Stimulated activated CD4-positive, alpha-beta T cell treated with anti-CD3 and anti-CD28 coated beads, Interleukin-12 subunit alpha, Interleukin-12 subunit beta, amount 100 ng/mL, for 48 hours (primary cell): ENCODE measurements at places on chromosomes 3 and 15.

GRCh38 chr3:10983219-10983916, 9.2 kb upstream of the SLC6A1 start:
- peak; percentile 41 for DNase-seq

- no peak for DNase-seq
Observed at GRCh38 chr3:132625613-132626012, 28.5 kb downstream of the ACKR4 start.

- no peak for DNase-seq
Observed at GRCh38 chr15:89672221-89673164, 6.7 kb downstream of the PLIN1 start.

DNA sequence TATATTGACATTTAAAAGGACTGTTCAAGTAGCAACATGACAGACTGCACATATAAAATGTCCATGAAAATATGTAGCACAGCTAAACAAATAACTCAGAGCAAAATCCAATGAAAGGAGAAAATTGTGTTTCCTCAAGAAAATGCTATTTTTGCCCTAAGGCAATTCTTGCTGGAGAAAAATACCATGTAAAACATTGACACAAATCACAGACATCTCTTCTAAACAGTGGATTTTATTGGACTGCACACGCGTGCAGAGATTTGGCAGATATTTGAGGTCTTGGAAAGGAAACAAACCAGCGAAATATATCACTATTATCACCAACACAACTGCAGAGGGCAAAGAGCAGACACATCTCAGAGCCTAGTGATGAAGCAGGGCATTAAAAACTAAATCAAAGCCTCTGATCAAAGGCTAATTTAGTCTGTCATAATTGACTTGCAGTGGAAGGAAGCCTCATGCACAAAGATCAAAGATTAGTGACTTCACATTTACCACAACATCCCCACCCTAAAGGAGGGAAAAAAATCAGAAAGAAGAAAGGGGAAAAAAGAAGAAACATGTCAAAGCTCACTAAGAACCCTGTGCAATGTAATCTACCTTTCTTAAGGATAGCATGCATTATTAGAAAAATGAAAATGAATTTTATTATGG, 52.4 kb downstream of the CHL1 start:
- no peak for DNase-seq

DNA sequence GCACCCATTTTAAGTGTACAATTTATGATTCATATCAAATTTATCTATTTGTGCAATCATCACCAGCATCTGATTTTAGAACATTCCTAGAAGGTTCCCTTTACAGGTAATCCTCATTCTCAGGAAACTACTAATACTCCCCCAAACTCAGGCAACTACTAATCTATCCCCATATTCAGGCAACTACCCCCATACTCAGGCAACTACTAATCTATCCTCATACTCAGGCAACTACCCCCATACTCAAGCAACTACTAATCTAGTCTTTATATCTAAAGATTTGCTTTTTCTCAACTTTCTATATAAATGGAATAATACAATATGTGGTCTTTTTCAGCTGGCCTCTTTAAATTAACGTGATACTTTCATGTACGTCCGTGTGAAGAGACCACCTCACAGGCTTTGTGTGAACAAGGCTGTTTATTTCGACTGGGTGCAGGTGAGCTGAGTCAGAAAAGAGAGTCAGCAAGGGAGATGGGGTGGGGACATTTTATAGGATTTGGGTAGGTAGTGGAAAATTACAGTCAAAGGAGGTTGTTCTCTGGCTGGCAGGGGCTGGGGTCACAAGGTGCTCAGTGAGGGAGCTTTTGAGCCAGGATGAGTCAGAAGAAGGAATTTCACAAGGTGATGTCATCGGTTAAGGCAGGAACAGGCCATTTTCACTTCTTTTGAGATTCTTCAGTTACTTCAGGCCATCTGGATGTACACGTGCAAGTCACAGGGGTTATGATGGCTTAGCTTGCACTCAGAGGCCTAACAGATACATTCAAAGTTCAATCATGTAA, 1444.5 kb upstream of the CADM2 start:
- DNase-seq, result no peak

DNA sequence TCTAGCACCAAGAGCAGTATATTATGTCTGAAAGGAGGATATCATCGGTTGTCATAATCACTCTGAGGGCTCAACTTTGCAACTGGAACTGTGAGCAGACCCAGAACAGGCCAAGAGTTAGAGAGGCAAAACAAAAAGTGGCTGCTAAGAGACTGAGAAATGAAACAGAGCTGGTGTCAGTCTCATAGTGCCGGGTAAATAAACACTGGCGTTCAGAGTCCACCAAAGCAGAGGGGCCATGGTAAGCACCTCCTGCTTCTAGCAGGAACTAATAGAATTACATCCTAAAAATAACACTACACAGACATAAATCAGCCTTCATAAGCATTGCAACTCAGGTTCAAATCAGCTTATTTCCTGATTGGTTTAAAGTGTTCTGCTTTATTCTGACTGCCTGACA, 10.3 kb upstream of the IL12A start:
- no peak for DNase-seq

DNA sequence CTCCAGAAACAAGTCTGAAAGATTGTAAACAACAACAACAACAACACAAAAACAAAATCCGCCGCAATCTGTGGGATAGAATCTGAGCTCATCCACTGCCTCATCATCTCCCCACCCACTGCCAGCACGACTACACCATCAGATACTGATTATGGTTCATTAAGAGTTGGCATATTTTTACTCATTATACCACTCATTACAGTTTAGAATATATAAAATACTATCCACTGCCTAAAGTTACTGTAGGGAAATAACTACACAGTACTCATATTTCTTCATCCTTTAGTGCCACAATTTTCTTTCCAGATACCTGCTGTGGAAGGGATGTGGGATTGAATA, 152.5 kb upstream of the PEX5L start:
- no peak for DNase-seq

DNA sequence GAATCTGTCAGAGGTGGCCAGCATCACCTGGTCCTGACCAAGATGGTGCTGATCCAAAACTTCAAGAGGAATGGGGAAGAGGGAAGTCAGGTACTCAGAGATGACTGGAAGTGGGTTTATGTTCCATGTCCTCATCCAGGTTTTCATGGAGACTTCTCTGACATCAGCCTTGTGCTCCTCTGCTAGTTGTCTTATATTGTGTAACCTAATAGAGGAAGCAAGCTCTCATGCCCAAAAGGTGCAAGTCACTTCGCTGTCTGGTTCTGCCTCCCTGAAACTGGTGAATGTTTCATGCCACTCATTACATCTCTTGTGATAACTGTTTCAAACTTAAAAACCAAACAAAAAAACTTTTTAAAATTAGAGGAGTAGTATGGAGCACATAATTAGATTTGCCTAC, 127.2 kb upstream of the MANF start:
- no peak for DNase-seq

- DNase-seq, result no peak
Observed at GRCh38 chr15:42130246-42130986, 26.0 kb downstream of the PLA2G4F start.

- DNase-seq, result no peak
Observed at GRCh38 chr3:182618085-182618732, 175.1 kb upstream of the ATP11B start.

DNA sequence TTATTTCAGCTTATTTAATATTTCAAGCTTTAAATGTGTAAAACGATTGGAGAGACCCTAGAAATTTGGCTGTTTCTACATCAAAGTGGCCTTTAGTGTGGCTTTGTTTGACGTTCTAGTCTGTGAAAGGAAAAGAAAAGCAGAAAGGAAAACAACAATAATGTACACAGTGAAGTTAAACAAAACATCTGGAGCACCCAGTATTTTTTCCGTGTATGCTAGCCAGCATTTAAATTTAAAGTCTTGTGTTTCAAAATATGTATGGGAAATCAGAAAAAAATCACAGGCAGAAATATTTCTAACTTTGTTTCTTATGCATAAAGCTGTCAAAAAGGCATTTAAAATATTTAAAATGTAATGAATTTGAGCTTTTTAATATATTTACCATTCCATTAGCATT, 218.1 kb downstream of the NAALADL2 start:
- no peak for DNase-seq

- no peak for DNase-seq
Observed at GRCh38 chr3:155657161-155657560, 87.7 kb downstream of the PLCH1 start.

GRCh38 chr3:184240384-184241140, 8.2 kb downstream of the ALG3 start:
- no peak for DNase-seq

GRCh38 chr3:51995346-51996163, at the start of gene RPL29:
Gene RPL29 (minus strand): TSS chr3:51995895. CDS start chr3:51995461, 434 bp downstream.
- DNase-seq, result peak; percentile 92

DNA sequence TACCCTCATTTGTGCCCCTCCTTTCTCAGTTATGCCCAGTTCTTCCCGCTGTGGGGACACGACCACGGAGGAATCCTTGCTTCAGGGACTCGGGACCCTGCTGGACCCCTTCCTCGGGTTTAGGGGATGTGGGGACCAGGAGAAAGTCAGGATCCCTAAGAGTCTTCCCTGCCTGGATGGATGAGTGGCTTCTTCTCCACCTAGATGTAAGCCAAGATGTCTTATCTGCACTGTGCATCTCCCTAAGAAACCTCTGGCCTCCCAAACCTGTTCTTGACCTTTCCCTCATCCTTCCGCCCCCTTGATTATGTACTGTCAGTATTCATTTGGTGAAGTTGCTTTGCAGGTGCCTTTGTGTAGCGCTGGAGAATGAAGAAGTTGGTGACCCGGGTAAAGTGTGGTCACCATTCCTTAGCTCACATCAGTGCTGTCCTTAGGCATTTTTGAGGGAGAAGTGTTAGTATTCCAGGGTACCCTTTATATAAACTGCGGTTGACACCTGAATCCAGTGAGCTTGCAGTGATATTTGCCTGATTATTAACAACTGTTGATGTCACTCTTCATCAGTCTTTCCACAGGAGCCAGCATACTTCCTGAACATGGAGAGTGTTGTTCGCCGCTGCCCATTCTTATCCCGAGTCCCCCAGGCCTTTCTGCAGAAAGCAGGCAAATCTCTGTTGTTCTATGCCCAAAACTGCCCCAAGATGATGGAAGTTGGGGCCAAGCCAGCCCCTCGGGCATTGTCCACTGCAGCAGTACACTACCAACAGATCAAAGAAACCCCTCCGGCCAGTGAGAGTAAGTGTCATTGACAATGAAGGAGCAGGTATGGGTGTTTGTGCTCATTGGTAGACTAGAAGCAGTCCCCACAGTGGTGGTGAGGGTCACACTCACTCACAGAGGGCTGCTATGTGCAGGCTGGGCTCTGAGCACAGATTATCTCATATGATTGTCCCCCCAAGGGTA, 966 bp downstream of the ALAS1 start:
- no peak for DNase-seq

DNA sequence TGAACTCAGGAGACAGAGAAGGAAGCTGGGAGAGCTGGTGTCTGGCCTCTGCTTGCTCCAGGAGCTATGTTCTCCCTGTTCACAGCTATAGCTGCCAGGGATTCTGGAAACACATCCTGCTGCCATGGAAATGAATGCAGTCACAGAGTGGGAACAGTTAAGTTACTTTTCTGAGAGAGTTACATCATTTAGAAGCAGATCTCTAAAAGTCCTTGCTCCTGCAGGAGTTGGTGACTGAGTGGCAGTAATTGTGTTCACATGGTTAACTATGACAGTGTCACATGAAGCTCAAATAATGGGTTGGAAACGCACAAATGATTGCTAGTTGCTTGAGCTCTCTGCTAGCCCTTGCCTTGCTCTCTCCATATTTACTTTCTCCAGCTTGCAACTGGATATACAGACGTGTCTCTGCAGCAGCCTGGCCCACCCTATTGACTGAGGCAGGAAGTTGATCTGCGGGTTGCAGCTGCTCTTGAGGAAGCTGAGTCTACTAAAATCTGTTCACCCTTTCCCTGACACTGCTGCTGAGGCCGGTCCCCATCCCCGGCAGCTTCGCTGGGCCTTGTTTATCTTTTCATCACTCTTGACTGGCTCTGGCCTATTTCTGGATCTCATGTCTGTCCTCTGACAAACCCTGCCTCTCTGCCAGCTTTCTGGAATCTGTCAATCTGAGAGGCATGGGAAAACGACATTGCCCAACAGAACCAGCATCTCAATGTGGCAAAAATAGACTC, 16.7 kb upstream of the ISLR start:
- no peak for DNase-seq

- DNase-seq, result no peak
Observed at GRCh38 chr15:38349251-38349650, 96.6 kb downstream of the SPRED1 start.

DNA sequence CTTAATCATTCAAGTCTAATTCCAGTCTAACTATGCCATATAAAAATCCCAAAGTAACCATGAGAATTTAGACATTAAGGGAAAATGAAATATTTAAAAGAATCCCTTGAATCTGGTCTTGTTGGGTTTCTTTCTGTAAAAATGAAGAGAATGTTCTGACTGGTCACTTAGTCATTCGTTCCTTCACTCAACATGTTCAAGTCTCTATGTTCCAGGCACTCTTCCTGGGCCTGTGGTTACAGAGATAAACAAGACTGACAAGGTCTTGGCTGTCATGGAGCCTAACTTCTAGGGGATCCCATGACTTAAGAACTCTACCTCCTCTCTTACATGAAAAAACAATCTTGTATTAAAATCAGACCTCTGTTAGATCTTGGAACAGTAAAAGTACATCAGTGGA, 638.6 kb upstream of the TBL1XR1 start:
- DNase-seq, result no peak

DNA sequence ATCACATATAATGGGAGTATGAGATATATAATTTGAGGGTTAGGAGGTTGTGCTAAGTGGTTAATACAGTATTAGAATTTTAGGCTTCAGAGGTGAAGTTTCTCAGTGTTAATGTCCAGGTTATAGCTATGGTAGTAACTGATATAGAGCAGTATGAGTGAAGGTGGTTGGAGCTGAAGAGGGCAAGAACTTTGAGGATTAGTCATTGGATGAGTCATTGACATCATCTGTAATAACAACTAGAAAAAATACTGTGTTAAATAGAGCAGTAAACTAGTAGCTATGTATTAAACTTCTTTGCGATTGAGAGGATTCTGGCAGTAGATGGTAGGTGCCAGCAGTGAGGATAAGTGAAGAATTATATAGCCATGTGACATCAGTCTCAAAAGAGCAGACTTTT, 47.5 kb upstream of the EIF3J start:
- DNase-seq, result no peak

DNA sequence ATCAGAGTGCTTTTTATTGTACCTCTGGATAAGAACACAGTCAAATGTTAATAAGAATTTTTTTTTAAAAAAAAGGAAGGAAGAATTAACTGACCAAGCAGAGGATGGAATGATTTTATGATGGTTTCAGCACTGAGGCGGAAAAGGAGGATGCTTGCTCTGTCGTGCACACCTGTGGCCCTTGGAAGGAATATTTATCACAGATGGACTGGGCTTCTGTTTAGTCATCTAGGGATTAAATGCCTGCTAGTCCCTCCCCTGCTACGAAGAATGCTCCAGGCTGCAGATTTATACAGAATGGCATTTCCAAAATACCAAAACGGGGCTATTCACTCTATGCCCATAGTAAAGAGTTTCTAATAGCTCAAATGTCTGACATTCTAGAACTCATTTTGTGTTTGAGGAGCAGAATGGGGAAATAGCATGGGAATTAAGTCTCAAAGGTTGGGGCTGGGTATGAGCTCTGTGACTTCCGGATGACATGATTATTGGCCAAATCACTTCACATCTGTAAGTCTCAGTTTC, 92.8 kb upstream of the BCL6 start:
- no peak for DNase-seq

GRCh38 chr3:105862217-105862616, 6.6 kb downstream of the CBLB start:
- DNase-seq, result no peak
